ENCODE measurements at places on chromosomes 11 and 22. TPM values are rescaled to one million over a fixed set of nuclear protein-coding genes. Genes with fewer than 3 reads are reported as not detected.

Gene OR52N2
- not detected for total RNA-seq

Gene DBX1
- total RNA-seq: not detected

Gene BTG4
- total RNA-seq: not detected

Gene MMP3
- not detected for total RNA-seq

DNA sequence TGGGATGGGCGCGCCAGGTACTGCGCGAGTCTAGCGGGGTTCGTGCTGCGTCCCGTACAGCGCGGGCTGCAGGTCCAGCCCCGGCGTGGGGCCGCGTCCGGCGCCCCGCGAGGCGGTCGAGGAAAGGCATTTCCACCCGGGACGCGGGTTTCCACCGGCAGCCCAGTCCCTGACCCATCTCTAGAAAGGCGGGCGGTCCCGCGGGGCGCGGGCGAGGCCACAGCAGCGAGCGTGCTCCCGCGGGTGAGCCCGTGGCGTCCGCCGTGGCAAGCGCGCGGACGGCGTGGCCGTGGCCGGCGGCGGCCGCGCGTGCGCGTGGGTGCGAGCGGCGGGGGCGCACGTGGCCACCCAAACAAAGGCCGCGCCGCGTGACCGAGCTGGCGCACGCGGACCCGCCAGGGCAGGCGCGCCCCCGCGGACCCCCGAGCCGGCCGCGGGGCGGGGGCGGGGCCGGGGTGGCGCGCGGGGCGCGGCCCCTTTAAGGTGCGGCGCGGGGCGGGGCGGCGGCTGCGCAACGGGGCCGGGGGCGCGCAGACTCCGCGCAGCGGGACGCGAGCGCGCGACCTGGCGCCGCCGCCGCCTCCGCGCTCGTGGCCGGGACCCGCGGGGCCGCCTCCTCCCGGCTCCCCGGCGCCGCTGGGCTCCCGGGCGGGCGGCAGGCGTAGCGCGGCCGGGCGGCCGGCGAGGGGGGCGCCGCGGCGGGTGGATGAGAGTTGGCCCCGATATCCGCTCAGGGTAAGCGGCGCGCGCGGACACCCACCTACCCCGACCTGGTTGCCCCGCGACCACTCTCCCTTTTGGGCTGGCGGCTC lies 39.3 kb upstream of the CELSR1 start:
- peaks cover 28% of the 10 kb centered on the region for H3K4me1 ChIP-seq
- peak overlapping the region; percentile 60 for H3K4me3 ChIP-seq
- H3K27ac ChIP-seq: no peak overlapping the region
- peak; percentile 83 for DNase-seq

- H3K4me1 ChIP-seq: no peaks in the 10 kb centered on the region
- no peak overlapping the region for H3K27ac ChIP-seq
- DNase-seq: no peak
- H3K27me3 ChIP-seq: no peaks in the 10 kb centered on the region
- no peak overlapping the region for H3K4me3 ChIP-seq
These were observed 133.3 kb upstream of the GUCY1A2 start for GRCh38 chr11:107151579-107151978.

DNA sequence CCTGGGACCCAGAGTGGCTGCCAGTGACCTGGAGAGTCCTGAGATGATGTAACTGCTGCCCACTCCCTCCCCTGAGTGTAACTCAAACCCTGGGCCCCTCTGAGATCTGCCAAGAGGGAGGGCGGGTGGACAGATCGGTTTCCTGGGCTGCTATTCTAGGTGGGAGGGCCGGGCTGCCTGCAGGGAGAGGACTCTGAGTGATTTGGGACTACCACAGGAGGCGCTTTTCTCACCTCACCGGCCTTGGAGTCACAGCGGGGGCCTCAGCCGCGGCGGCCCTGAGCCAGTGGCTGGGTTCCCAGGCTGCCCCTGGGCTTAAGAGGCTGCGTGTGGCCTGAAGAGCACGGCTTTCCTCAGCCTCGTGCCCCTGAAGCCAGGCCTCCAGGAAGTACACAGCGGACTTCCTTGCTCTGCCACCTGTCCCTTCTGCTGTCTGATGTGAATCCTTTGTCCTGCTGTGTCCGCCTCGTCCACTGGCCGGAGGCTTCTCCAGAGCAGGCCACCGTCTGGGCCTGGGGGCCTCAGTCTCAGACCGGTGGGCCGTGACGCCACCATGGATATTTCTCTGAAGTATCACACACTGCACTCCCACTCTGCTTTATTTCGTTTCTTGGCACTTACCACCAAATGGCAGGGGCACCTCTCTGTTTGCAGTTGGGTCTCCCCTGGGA lies 11.5 kb downstream of the RELT start:
- peak overlapping the region; percentile 97 for H3K4me3 ChIP-seq
- no peaks in the 10 kb centered on the region for H3K27me3 ChIP-seq
- H3K4me1 ChIP-seq: peaks cover 97% of the 10 kb centered on the region

DNA sequence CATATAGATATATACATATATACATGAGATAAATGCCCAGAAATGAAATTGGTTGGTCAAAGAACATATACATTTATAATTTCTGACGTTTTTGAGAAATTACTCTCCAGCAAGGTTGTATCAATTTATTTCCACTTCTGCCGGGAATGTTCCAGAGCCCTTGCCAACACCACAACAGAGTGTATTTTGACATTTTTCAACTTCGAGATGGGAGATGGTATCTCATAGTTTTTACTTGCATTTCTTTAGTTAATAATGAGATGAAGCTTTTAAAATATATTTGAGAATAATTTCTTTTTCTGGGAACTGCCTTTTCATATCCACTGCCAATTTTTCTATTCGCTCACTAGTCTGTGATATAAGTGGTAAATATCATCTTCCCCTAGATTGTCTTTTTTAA lies 19.3 kb upstream of the CLMP start:
- no peak for DNase-seq
- no peaks in the 10 kb centered on the region for H3K4me1 ChIP-seq

DNA sequence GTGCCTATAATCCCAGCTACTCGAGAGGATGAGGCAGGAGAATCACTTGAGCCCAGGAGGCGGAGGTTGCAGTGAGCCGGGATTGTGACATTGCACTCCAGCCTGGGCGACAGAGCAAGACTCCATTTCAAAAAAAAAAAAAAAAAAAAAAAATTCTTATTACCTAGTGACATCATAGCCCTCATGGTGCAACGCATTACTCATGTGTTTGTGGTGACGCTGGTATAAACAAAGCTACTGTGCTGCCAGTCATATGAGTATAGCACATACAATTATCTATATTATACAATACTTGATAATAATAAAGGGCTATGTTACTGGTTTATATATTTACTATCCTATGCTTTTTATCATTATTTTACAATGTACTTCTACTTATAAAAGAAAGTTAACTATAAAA lies 41.2 kb downstream of the OR2AT4 start:
- no peaks in the 10 kb centered on the region for H3K27me3 ChIP-seq
- peaks cover 13% of the 10 kb centered on the region for H3K36me3 ChIP-seq
- H3K27ac ChIP-seq: no peak overlapping the region
- no peak for DNase-seq

GRCh38 chr11:66847461-66848232 lies 4.4 kb downstream of the RCE1 start:
- H3K4me3 ChIP-seq: no peak overlapping the region
- DNase-seq: no peak
- H3K36me3 ChIP-seq: no peaks in the 10 kb centered on the region
- peaks cover 22% of the 10 kb centered on the region for H3K4me1 ChIP-seq
- no peaks in the 10 kb centered on the region for H3K27me3 ChIP-seq

GRCh38 chr11:113222241-113222640 lies 92.1 kb upstream of the TTC12 start:
- H3K4me3 ChIP-seq: no peak overlapping the region
- DNase-seq: no peak

GRCh38 chr11:76657187-76658170 lies 13.1 kb downstream of the LRRC32 start:
- peaks cover 18% of the 10 kb centered on the region for H3K4me1 ChIP-seq
- no peak for DNase-seq
- no peak overlapping the region for H3K27ac ChIP-seq
- no peak overlapping the region for H3K4me3 ChIP-seq
- no peaks in the 10 kb centered on the region for H3K27me3 ChIP-seq
- H3K36me3 ChIP-seq: no peaks in the 10 kb centered on the region

GRCh38 chr11:86091566-86091965 lies 22.7 kb upstream of the PICALM start:
- no peak overlapping the region for H3K27ac ChIP-seq
- no peaks in the 10 kb centered on the region for H3K4me1 ChIP-seq
- H3K27me3 ChIP-seq: no peaks in the 10 kb centered on the region
- no peak overlapping the region for H3K4me3 ChIP-seq
- H3K36me3 ChIP-seq: no peaks in the 10 kb centered on the region
